ENCODE measurements at places on chromosomes 2 and 18.

GRCh38 chr18:75207310-75208154, 1.4 kb downstream of the PTGR3 start:
- no peak for DNase-seq

- DNase-seq = no peak
These were observed 77.2 kb downstream of the TLK1 start for GRCh38 chr2:171083451-171083850.

GRCh38 chr2:108594132-108594981, 60.1 kb downstream of the LIMS1 start:
- no peak for DNase-seq

- DNase-seq = no peak
These were observed 1.9 kb downstream of the SP5 start for GRCh38 chr2:170716851-170717598.

DNA sequence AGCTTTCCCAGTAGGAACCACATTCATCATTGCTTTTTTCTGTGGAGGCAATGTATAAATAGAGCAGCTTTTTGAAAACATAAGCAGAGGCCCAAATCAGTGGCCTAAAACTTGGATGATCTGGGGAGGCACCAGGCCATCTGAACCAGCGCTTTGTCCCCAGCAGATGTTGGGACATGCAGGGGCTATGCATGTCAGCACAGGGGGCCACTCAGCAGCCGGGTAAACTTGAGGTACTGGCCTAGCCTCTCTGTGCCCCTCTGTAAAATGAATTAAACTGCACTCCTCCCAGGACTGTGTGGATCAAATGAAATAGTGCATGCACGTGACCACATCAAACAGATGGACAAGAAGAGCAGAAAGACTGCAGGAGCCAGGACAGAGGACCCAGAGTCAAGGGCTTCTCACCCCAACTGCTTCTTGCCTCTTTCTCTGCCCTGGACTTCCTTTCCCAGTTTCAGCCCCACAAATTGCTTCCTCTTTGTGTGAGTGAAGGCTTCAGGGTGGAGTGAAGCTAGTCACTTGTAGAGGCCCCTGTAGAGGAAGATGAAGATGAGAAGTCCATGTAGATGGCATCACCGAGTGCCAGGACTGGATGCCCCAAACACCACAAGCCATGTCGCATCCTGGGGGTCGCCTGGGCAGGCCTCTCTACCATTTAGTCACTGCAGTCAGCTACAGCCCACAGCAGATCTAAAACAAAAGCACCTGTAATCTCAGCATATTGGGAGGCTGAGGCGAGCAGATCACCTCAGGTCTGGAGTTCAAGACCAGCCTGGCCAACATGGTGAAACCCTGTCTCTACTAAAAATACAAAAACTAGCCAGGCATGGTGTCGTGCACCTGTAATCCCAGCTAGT, 53.2 kb downstream of the IMPA2 start:
- no peak for DNase-seq

DNA sequence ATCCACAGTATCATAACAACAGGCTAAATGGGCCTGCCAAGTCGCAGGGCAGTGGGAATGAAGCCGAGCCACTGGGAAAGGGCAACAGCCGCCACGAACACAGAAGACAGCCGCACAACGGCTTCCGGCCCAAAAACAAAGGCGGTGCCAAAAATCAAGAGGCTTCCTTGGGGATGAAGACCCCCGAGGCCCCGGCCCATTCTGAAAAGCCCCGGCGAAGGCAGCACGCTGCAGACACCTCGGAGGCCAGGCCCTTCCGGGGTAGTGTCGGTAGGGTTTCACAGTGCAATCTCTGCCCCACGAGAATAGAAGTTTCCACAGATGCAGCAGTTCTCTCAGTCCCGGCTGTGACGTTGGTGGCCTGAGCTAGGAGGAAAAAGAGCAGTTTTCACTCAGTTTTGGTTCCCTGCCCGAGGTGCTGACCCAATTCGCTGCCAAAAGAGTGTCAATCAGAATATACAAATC, 32.2 kb downstream of the KCTD18 start:
- no peak for DNase-seq

GRCh38 chr2:33785201-33786106, 186.4 kb upstream of the FAM98A start:
- no peak for DNase-seq

DNA sequence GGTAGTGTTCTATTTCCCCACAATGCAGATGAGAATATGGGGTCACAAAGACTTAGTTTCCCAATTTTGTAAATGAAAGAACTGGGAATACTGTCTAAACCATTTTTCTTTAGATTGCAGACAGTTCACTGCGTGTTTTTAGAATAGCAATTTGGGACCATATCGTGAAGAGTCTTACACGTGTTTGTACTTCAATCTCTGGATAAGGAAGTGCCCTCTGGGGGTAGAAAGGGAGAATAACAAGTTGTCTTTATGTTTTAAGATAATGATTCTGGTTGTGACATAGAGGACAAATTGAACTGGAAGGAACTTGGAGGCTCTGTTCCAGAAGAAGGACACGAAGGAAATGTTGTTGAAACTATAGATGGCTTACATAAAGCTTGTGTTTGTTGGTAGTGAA, 457.7 kb downstream of the CBLN2 start:
- DNase-seq = no peak

All from NCI-H446 treated with DMSO at 0.1 percent for 48 hours (cell line).